ENCODE measurements at places on chromosomes 4 and X.

GRCh38 chr4:48247142-48247877 is 22.3 kb downstream of the TEC start:
- DNase-seq, result no peak

- DNase-seq, result no peak
Measured at GRCh38 chrX:119072744-119073143, at the start of gene CT47C1. Gene CT47C1 (plus strand): TSS chrX:119072993. CDS start chrX:119073226, 233 bp downstream.

GRCh38 chrX:99142745-99143144 is 1267.3 kb downstream of the PCDH19 start:
- DNase-seq, result no peak

DNA sequence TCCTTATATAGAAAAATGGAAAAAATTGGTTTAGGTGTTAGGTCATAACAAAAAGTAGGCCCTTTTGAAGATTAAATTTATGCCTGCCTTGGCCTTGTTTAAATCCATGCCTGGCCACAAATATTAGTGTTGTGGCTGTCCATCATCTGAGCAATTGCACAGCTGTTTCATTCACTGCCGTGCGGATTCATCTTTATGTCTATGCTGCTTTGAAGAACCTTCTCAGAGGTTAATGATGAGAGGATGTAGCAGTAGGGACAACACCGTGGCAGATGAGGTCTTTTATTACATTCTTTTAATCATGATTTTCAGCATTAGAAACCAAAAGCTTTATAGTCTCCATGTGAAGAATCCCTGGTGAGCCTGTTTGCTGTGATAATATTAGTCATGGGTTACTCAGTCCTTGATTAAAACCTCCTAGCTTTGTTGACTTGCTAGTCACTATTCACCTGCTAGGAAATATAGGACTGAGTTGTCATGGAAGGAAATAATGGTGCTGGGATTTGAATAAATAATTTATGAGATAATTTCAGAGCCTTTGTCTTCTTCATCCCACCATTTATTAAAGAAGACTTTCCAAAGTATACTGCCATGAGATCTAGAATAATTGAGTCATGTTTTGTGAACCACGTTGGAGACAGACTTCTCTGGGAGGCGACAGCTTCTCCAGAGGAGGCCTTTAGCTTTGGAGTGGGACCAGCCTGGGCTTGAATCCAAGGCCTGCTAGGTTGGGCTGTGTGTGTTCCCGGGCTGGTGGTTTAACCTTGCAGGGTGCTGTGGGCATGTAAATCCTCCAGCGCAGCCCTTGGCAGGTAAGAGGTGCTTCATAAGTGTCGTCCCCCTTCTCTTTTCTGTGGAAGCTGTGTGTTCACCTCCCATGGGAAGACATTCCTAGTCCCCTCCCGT is 53.5 kb downstream of the PTTG2 start:
- no peak for DNase-seq

GRCh38 chr4:56058555-56058954 is 109.8 kb downstream of the CEP135 start:
- DNase-seq, result no peak

DNA sequence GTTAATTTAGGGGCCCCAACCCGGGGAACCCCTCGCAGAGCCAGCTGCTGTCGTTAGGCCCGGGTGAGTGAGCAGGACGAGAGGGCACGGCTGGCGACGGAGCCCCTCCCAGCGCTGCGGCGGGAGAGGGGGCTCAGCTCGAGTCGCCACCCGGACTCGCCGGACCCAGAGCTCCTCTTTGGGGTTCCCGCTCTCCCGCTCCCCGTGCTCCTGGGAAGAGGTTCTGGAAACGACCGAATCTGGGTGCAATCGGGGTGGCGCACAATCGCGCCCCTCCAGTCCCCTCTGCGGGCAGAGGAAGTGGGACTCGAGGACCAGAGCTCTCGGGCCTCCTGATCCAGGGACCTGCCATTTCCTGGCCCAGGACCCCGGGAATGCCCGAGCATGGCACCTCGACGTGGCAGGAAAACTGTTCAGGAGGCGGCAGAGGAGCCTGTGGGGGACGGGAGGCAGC is 37.3 kb upstream of the ARAF start:
- peak; percentile 34 for DNase-seq

GRCh38 chrX:54208531-54208930 is 25.5 kb upstream of the FAM120C start:
- no peak for DNase-seq

DNA sequence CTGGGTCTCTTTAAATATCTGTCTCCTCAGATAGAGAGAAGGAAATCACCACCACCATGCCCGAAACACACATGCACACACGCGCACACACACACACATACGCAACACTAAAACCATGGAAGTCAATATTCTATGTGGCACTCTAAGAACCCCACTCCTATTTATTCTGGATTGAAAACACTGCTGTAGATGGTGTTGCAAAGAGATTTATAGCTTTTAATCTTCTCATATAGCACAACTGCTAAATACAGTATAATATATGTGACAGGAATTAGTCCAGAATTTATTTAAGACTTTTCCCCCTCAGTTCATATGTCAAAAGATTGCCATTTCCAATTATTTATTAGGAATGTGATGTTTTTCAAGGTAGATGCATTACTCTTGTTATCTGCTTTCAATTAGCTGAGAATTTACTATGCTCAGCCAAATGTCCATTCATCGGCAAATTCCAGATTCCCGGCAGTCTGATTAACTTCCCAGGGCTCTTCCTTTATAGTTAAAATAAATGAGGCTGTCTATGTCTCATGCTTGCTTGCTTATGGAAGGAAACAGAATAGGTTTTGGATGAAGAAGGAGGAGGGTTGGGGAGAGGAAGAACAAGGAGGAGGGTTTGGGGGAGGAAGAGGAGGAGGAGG is 115.4 kb upstream of the NDP start:
- no peak for DNase-seq

GRCh38 chr4:142582340-142582739 is 263.8 kb downstream of the INPP4B start:
- no peak for DNase-seq

GRCh38 chr4:1575418-1576303 is 108.5 kb downstream of the FAM53A start:
- peak; percentile 36 for DNase-seq

DNA sequence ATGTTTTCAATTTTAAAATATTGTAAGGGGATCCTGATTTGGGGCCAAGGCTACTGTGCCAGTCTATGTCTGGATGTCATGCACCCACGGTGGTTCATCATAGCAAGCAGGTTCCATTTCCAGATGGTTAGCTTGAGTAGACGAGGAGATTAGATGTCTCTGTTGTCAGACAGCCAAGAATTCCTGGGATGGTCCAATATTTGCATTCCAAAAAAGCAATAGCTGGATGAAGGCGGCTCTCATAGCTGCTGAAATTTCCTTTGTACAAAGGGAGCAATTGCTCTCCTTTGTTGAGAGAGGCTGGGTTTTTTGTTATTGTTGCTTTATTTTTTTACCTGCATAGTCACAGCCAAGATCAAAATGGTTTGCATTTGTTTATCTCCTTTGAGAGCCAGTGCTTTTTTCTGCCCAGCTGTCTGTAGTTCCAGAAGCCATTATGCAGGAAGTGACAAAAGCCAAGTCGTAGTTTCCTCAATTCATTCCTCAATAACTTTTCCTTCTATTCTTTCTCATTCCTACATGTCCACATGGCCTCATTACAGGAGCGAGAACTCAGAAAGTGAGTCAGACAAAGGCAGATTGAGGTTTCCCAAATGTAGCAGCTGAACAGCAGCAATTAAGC is 107.9 kb downstream of the MMRN1 start:
- DNase-seq, result no peak

- no peak for DNase-seq
Measured at GRCh38 chr4:1879485-1879884, 8.3 kb downstream of the NSD2 start.

- no peak for DNase-seq
Measured at GRCh38 chr4:128371001-128371777, 83.6 kb upstream of the PGRMC2 start.

GRCh38 chr4:65023883-65024670 is 614.8 kb upstream of the TECRL start:
- DNase-seq, result no peak

DNA sequence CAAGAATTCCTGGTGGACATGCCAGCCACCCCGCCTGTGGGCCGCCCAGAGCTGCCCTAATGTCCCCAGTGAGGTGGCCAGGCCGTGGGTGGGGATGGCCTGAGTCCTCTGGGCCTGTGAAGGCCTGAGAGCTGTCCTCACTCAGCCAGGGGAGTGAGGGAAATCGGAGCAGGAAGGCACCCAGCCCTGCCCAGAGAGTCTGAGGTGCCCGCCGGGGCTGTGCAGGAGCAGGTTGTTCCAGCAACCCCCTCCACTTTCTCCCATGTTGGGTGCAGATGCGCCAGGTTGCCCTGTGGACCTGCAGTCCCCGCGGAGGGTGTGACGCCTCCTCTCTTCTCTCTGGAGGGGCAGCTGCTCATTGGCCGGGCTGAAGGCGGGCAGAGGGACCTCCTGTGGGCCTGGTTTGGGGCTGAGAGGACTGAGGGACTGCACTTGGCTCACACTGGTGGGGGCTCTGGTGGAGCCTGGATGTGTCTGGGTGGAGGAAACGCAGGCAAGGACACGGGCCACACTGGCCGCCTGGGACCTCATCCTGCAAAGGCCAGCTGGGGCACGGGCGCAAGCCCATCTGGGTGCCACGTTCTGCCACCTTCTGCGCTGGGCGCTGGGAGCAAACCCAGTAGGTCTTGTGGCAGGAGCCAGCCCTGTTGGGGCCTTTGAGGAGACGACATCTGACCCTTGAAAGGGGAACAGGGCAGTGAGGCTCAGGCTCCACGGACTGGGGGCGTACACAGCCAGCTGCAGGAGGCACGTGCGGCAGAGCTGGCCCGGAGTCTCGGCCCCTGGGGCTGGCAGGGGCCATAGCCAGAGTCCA is 14.0 kb downstream of the DOK7 start:
- no peak for DNase-seq

DNA sequence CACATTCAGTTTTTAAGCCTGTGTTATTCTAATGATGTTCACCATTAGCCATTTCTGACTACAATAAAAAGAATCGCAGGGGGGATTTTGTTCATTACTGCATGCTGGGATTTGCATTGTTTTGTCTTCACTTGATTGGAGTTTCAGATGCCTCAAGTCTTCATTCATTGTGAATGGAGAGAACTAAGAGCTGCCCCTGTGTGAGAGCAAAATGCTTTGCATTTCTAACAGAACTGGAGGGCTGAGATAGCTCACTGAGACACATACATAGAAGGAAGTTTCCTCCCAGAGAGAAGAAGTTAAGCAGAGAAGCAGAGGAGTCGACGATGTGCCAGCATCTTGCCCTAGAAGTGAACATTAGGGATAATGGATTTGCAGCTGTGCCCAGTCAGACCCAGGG is 113.5 kb upstream of the GATB start:
- no peak for DNase-seq

GRCh38 chrX:101462892-101463291 is 22.4 kb upstream of the ARMCX4 start:
- DNase-seq, result peak; percentile 87

GRCh38 chr4:44287505-44287904 is 161.1 kb downstream of the KCTD8 start:
- DNase-seq, result no peak

DNA sequence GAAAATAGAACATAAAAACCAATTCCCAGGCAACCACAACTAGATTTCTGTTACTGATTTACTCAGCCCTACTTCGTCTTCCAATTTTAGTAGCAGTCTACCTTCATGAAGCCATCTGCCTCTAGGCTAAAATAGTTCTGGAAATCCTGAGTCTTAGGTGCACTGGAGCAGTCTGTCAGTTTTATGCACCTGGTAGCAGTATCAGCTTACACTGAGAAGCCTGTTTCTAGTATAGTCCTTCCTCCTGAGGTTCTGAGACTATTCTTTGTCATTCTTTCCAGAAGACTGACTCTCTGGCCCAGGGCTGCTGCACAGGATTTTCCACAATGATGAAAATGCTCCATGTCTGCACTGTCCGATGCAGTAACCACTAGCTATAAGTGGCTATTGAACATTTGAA is 16.9 kb upstream of the HPRT1 start:
- DNase-seq, result peak; percentile 53

DNA sequence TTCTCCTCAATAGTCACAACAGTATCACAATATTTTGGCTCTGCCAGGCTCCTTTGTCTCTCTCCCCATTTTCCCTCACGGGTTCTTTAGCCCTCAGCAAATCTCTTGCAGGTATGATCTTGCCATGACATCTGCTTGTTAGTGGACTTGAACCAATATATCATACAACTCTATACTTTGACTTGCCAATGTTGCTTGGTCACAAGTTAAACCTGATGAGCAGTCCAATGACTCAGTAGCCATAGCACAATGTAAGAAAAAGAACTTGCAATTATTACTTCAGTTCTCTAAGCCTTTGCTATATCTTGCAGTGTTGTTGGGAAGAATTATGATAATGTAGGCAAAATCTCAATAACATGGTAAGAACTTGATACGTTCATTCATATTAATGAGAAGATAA is 174.6 kb upstream of the NRK start:
- no peak for DNase-seq

- no peak for DNase-seq
Measured at GRCh38 chr4:78031417-78031950, 25.6 kb upstream of the FRAS1 start.

GRCh38 chrX:26952213-26952612 is 510.9 kb downstream of the PPP4R3C start:
- no peak for DNase-seq

DNA sequence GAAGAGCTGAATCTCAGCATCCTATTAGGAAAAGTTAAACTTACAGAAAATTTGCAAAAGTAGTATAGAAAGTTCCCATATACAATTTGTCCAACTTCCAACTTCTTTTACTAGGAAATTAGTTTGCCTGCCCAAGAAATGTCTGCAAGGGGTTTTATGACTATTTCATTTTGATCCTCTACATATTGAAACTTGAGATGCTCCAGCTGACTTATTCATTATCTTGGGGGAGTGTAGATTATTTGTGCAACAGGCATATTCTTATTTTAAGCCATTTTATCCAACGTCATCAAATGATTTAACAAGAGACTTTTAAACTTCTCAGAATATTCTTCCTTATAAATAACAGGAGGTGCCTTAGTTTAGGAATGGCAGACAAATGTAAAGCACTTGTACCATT is 317.1 kb upstream of the FTHL17 start:
- DNase-seq, result no peak

DNA sequence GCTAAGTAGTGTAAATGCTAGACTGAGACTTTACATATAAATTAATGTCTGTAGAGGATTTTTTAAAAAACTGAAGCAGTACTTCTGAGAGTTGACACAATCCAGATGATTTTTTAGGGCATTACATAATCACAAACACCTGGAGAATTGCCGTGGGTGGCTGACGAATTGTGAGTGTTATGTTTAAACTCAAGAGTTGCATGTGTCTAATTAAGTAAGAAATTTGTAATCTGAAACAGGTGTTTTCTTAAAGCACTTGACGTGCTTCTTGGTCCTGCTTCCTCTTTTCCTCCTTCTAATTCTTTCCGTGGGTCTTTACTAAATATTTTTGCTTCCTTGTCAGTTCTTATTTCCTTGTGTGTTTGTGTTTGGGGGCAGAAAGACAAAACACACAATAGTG is 27.8 kb downstream of the PIR start:
- no peak for DNase-seq

DNA sequence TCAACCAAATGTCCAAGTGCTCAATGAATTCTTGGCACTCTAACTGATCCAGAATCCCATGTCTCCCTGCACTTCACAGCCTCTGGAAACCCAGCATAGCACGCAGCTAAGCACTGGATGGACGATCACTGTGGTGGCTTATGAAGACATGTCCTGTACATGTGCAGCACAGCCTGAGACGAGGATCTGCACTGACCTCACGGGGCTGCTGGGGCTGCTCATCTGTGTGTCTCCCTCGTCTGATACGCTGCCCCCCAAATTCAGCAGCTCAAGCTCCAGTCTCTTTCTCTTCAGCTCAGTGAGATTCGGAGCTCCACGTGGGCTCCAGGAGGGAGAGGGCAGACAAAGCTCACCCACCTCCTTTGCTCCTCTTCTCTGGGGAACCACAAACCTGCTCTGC is 126.9 kb downstream of the CPZ start:
- DNase-seq, result no peak

- no peak for DNase-seq
Measured at GRCh38 chr4:31185014-31185585, 464.9 kb downstream of the PCDH7 start.

Measured in NCI-H526 (cell line).